ENCODE measurements at places on chromosomes 1 and 21.

DNA sequence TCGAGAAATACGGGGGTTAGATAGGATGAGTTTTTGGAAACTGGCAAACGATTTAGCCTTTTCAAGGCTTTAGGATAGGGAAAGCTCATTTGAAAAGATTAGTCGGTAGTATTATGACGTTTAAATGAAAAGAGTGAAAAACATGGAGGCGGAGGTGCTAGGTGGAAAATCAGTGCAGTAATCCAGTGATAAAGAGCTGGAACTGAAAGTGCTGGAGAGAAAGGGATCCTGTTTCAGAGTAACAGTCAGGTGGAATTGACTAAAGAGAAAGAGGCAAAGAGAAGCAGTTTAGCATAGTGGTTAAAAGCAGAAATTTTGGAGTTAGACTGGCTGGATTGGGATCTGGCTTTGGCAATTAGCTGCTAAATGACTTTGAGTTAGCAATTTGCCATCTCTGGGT is 945 bp downstream of the WDR3 start:
- no peak for DNase-seq

DNA sequence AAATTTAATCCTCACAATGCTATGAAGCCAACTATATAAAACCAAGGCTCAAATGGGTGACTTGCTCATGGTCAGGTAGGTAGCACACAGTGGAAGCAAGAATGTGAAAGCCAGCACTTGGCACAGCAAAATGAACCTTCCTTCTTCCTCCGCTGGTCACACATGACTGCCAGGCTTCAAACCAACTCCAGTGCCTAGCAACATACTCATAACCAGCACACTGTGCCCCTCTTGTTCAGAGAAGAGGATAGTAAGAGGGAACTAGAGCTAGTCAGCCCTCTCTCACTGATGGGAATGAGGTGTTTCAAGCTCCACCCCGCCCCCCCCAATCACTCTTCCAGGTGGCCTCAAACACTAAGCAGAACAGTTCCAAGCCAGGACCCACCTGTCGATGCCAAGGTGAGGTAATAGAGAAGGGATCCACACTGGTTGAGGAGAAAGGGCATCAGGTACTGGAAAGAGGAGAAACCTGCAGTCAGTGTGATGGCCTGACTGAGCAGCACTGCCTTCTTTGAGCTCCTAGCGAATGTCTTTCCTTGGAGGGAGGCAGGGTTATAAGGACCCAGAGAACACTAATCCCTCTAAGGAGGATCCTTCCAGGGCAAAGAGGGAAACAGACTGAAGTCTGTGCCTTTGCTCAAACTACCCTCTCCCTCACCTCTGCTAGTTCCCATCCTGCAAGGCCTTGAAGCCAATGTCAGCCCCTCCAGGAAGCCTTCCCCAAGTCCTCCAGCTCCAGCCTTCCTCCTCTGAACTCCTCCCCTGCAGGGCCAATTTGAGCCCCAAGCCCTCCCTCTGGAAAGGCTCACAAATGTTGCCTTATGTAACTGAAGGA is 1.2 kb downstream of the TMEM234 start:
- no peak for DNase-seq

GRCh38 chr1:162144853-162145252 is 75.4 kb downstream of the NOS1AP start:
- peak; percentile 46 for DNase-seq

DNA sequence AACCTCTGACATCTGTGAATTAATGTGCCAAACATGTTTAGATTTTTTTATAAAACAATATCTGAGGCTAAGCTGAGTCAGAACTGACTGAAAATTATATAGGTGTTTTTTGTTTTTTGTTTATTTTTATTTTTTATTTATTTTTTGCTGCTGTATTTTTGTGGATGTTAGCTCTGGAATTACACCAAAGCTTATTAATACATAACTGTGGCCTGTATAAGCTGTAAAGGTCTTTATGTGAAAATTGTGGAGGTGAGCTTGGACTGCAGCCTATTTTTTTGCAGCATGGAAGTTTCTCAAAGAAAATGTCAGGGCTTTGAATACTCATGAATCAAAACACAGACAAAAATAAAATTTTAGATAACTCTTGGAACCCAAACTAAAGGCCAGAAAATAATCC is 199.8 kb downstream of the CHRM3 start:
- no peak for DNase-seq

DNA sequence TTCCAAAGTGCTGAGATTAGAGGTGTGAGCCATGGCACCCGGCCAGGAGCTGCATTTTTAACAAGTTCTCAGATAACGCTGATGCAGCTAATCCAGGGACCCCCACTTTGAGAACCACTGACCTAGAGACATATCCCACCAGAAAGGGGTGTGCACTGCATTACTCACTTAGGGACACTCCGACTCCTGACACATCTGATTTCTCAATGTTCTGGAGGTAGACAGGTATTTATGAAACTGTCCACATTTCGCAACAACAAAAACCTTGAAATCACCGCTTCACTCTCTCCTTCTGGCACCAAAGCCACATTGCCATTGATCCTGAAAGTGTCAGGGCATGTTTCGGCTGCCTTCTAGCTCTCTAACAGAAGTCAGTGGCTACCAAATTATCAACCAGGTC is 23.2 kb upstream of the CAMTA1 start:
- no peak for DNase-seq

- DNase-seq = no peak
Observed at GRCh38 chr1:63325279-63325985, 3.1 kb downstream of the FOXD3 start.

All from NCI-H526 (cell line).